ENCODE measurements at places on chromosomes 16 and 17.

DNA sequence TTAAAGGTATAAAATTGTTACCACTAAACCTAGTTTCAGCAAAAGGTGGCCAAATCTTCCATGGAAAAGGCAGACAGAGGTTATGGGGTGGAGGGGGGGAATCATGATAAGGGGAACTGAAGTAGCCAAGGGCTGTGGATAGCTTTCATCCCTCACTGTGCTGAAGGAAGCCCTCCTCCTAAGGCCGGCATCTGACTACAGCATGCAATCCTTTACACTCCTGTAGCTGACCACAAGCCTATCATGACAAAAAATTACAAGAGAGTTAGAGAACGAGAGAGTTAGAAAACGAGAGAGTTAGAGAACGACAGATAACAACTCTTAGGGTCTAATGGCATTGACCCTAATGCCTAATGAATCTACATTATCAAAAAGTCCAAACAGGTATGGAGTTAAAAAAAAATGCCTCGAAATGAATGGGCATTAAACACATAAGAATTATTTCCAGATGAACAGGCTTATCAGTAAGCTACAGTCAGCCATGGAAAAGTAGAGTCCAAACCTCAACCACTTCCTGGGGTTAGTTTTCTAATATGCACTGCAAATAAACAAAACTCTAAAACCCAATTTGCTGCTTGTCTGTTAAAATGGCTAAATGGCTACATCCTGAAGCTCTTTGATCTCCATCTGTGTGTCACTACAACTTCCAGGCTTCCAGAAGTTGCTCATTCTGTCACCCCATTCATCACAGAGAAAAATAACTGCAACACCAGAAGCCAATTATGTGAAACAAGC lies 29.7 kb downstream of the DUSP14 start:
- no peak for DNase-seq

- no peak for DNase-seq
Measured at GRCh38 chr16:19338335-19338734, 52.8 kb downstream of the CLEC19A start.

DNA sequence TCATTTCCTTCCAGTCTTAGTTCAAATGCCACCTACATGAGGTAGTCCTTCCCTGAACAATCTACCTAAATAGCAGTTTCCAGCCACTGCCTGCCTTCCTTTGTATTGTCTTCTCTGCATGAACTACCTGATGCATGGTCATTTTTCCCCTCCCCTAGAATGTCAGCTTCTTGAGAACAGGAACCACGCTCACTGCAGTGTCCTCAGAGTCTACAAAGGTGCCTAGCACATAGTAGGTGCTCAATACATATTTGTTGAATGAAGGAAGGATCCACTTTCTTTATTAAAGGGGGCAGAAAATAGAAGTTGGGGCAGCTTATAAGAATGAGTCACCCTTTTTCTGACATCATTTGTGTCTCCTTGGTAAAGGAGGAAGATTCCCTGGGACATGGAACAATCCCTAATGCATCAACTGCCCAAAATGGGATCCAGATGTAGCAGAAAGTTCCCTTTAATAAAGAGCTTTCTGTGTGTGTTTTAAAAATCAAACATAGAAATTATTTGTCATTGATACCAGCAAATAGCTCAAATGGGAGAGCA lies 4.4 kb upstream of the CYLD start:
- DNase-seq = peak; percentile 46

DNA sequence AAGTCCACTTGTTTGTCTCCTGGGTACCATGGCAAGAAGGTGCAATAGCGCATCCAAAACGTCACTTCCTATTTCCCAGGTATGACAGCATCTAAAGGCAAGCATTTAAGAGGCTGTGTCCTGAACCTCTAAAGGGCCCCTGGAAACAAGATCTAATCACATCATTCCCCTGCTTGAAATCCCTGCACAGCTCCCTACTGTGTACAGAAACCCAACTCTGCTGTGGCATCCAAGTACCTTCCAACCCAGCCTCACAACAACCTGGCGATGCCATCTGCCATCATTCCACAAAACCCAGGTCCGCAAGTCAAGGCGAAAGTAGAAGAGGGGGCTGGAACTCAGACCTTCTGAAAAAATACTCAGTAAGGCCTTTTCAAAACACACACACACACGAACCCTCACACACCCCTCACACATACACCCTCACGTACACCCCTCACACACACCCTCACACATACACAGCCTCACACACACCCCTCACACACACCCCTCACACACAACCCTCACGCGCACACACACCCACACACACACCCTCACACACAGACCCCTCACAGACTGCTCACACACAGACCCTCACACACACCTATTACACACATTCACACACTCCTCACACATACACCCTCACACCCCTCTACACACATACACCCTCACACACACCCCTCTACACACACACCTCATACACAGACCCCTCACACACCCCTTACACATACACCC lies 24.5 kb downstream of the C17orf67 start:
- no peak for DNase-seq

DNA sequence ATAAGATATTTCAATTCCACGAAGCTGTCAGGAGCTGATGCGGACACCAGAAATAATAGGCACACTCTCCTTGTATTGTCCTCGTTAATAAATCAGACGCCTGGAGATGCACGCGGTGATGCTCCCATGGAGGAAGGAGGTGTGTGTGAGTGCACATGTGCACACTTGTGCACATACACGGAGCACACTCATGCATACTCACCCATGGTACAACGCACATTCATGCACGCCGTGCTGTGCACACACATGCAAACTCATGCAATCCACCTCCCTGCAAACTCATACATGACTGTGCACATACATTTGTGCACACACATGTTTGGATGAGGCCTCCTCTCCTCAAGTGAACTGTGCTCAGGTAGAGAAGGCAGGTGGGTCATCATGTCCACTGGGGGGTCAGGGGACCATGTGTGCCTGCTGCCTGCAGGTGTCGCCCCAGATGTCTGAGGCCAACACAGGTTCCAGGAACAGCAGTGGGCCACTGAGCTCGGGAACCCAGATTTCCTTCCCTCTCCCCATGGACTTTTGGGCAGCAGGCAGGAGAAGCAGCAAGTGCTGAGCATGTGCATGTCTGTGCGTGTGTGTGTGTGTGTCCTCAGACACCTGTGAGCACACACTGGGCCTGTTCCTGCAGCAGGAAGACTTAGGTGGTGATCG lies 165.3 kb downstream of the SDK2 start:
- DNase-seq = no peak
